T-helper 17 cell (primary cell): ENCODE measurements at places on chromosomes 1 and 21. TPM values are rescaled to one million over a fixed set of nuclear protein-coding genes. Genes with fewer than 3 reads are reported as not detected.

Gene BCAN
- total RNA-seq = not detected

Gene CSDE1
- total RNA-seq = 703 TPM

- H3K4me1 ChIP-seq = no peaks in the 10 kb centered on the region
- no peak overlapping the region for H3K4me3 ChIP-seq
- no peak for DNase-seq
- H3K36me3 ChIP-seq = peaks cover 3% of the 10 kb centered on the region
- peaks cover 29% of the 10 kb centered on the region for H3K27me3 ChIP-seq
Observed at GRCh38 chr21:39434950-39435349, 10.6 kb downstream of the LCA5L start.

GRCh38 chr1:17434601-17435000, 4.9 kb downstream of the RCC2 start:
- peak overlapping the region; percentile 37 for H3K27ac ChIP-seq
- H3K36me3 ChIP-seq = no peaks in the 10 kb centered on the region

DNA sequence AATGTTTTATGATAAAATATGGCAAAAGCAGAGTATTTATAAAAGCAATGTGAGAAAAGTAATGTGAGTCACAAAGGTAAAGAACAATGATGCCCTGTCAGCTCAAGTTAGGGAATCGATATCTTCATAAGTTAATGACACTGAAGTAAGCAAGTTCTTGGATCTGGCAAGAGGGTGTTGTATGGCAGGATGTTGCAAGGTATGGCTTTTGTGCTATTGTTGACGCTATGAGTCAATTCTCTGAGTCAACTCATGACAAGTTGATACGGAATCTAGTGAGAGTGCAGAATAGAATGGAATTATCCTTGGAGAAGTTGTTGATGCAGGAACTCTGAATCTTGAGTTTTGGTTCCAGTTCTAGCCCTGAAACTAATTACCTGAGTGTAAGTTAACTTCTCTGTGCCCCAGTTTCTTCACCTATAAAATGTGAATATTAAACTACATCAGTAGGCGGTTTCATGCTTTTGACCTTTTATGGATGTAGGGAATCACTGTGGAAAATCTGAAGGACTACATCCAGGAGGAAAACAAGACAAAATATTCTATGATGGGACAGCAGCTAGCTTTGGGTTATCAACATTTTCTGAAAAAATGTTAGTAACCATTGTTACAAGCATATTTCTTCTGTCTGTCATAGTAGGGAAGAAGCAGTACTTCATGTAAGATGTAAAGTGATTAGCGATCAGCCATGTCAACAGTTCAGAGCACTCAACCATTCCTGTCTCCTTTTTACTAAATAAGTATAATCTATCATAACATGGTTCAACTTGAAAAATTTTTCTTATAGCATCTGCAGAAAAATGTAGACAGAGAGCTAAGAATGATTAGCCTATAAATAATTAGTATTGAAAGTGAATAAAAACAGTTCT, 96.9 kb downstream of the ATP6V1G3 start:
- no peak overlapping the region for H3K4me3 ChIP-seq
- H3K27me3 ChIP-seq = peaks cover 12% of the 10 kb centered on the region
- DNase-seq = no peak
- H3K27ac ChIP-seq = no peak overlapping the region
